ENCODE measurements at places on chromosomes 13 and 19.

- no peak for DNase-seq
Observed at GRCh38 chr13:113407103-113407530, 43.2 kb upstream of the GRTP1 start.

- no peak for DNase-seq
Observed at GRCh38 chr13:92843549-92843948, 383.1 kb upstream of the GPC6 start.

- no peak for DNase-seq
Observed at GRCh38 chr13:32202268-32202667, 112.9 kb downstream of the ZAR1L start.

DNA sequence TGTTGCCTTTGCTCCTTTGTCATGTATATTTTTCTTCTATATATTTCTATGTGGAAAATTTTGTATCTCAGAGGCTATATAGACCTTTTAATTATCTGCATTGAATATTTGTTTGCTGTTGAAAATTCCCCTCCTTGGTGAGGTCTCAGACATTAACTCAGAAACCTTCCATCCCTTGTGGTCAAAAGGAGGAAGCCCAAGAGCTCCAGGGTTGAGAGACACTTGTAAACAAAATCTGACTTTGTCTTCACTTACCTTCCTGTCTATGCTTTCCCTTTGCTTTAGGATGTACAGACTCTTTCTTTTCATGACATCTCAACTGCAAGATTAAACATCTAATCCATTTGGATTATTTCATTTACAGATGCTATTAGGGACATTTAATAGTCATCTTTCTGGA is 157.5 kb downstream of the PCDH20 start:
- DNase-seq: no peak

DNA sequence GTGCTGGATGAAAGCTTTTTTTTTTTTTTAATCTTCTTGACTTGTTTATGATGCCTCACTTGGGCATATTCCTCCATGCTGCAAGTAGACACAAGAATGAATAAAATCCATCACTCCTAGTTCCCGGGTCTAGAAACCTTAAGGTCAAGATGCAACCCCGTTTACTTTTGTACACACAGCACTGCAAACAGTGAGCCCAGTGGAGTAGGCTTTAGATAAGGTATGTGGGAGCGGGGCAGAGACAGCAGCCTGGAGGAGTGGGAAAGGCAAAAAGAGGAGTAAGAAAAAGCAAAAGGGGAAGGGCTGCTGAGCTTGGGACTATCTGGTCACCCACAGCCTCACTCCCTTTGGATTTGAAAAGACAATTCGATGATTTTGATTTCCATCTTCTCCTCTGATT is 429.8 kb upstream of the ARGLU1 start:
- no peak for DNase-seq

DNA sequence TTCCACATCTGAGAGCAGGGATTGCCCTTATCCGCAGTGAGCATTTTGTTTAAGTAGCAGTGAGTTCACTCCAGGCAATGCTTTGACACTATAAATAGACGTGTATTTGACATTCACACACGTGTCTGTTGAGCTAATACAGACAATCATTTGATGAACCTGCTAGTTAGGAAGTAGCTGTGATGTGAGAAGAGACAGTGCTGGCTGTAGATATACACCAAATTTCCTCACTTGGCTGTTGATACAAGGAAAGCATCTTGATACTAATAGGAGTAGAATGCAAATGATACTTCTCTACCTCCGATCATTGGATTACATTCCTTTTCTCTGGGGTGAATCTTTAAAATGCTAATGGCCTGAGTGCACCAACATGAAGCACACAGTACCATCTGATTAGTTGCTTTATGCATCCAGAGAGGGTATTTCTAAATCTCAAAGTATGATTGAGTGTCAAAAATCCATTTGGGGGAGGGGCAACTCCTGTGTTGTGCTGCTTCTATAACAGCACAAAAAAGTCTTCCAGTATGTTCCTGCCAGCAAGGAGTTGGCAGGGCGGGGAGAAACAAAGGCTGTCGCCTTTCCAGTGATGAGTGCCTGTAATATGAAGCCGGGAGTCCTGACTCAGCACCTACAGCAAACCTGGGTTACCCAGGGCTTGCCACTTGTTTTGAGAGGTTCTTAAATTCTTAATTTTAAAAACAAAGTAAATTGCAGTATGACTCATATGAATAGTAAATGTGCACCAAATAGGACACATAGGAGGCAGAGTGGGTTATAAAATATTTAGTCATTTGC is 7.0 kb downstream of the CUL4A start:
- DNase-seq: no peak

DNA sequence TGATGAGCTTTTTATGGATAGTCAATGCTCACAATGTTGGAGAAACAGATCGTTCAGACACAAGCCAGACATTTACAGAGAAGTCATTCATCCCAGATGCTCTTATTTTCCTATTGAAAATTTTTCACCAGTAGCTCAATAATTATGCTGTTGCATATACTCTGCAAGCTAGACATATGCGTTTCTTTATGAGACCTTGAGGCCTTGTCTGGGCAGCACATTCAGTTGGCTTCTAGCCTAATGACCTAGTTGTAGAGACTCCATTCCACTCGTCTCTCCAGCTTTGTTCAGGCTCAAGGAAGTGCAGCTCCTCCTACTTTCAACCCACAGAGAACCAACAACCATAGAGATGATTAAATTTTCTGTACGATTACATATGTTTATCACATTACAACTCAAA is 237.7 kb downstream of the MZT1 start:
- no peak for DNase-seq

DNA sequence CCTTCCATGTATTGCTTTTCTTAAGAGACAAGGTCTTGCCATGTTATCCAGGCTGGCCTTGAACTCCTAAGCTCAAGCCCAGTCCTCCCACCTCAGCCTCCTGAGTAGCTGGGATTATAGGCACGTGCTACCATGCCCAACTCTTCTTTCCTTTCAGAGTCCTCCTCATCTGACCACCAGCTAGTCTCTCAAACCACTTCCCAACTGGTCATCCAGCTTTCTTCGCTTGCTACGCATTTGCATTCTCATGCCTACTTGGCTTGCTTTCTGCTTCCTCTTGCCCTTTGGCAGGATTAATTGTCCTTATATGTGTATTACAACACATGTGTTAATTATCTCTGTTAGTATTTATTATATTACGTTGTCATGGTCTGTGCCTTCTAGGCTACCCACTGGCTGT is 6.3 kb downstream of the GPR18 start:
- no peak for DNase-seq

DNA sequence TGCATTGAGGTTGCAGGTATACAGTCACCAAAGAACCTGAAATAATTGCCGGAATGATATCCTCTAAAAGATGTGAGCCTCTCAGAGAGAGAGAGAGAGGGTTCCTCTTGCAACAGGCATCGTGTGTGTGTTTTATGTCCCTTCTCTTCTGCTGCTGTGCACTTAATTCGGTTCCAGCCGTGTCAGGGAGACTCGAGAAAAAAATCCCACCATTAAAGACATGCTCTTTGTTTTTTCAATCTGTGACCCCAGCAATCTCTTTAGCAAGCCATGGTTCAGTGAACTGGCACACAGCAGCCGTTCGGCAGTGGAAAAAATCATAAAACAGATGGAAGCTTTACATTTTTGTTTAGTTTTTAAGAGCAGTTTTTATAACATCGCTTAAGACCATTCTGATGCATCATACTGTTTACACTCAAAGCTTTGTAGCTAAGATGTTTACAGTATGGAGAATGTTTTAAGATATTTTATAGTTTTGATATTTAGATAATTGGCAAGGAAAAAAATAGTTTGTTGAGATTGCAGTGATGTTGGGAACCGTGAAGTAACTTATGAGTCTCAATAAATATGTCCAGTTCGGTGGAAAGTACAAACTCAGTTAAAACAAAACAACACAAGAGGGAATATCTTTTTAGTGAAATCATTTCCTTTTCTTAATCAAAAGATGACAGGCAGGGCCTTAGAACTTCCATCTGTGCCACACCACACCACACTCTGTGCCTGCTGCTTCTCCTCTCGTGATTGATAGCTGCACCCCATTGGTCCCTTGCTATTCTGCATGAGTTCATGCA is 31.2 kb upstream of the ZNF536 start:
- no peak for DNase-seq

GRCh38 chr13:36919171-36919832 is 736 bp downstream of the SMAD9 start:
- peak; percentile 70 for DNase-seq

- no peak for DNase-seq
Observed at GRCh38 chr13:100428986-100429385, 159.6 kb downstream of the GGACT start.

All from OCI-LY7 (cell line).